ENCODE measurements at places on chromosomes 12 and 14. TPM values are rescaled to one million over a fixed set of nuclear protein-coding genes. Genes with fewer than 3 reads are reported as not detected.

DNA sequence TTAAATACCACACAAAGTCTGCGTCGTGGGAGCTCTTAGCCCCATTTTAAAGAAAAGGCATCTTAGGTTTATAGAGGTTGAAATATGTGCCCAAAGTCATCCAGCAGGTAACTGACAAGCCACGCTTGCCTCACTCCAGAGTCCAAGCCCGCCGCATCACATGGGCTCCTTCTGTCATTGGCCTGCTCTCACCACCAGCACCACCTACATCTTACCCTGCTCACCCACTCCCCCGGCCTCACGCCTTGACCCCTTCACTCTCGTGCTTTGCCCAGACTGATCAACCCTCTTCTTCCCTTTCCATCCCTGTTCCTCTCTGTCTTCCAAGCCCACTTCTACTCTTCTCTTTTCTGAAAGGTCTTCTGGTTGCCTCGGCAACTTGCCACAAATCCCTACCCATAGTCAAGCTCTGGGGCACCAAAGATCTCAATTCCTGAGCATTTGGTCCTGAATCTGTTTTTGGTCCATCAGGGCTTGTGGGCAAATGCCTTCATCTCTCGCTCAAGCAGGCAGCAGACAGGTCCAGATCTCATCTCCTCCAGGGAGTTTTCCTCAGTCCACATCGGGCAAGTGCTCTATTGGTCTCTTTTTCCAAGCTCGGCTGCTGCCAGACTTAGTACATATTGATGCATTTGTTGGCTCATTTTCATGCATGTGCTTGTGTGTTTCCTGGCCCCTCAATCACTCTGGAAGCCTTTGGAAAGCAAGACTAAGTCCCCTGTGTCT, 3.5 kb upstream of the KRT1 start:
- H3K4me3 ChIP-seq: no peak overlapping the region
- DNase-seq: no peak
- H3K27me3 ChIP-seq: peaks cover 45% of the 10 kb centered on the region
- H3K4me1 ChIP-seq: no peaks in the 10 kb centered on the region

Gene CLEC4A
- total RNA-seq: 0.29 TPM

DNA sequence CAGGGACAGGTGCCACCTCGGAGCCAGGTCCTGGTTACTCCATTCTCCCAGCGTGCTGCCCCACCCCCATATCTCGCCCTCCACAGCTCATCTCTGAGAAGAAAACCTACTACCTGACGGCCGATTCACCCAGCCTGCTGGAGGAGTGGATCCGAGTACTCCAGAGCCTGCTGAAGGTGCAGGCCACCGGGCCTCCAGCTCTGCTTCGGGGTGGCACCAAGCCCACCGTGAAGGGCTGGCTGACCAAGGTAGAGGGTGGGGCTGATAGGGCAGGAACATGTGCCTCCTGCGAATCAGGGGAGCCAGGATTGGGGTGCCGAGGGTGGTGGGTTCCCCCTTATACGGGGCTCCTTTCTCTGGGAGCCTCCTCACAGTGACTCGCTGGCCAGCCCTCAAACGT, 25.9 kb downstream of the PIGH start:
- peaks cover 6% of the 10 kb centered on the region for H3K4me1 ChIP-seq
- no peak overlapping the region for H3K27ac ChIP-seq
- no peak overlapping the region for H3K4me3 ChIP-seq
- H3K36me3 ChIP-seq: peaks cover 3% of the 10 kb centered on the region

- no peak for DNase-seq
- H3K27me3 ChIP-seq: peaks cover 20% of the 10 kb centered on the region
- H3K4me3 ChIP-seq: no peak overlapping the region
- no peaks in the 10 kb centered on the region for H3K36me3 ChIP-seq
Observed at GRCh38 chr14:84442521-84442920, 1087.4 kb upstream of the FLRT2 start.

- H3K36me3 ChIP-seq: no peaks in the 10 kb centered on the region
- peak overlapping the region; percentile 53 for H3K4me3 ChIP-seq
- H3K27ac ChIP-seq: peak overlapping the region; percentile 72
- H3K4me1 ChIP-seq: peaks cover 45% of the 10 kb centered on the region
Observed at GRCh38 chr12:93135286-93136239, 206.5 kb upstream of the EEA1 start.

GRCh38 chr12:69981881-69982475, 157.0 kb downstream of the MYRFL start:
- H3K4me3 ChIP-seq: no peak overlapping the region
- H3K27me3 ChIP-seq: no peaks in the 10 kb centered on the region
- DNase-seq: no peak
- peaks cover 18% of the 10 kb centered on the region for H3K4me1 ChIP-seq

Gene GPR33
- total RNA-seq: not detected

Gene OR6C2
- total RNA-seq: not detected

GRCh38 chr12:67222302-67222701, 46.9 kb upstream of the CAND1 start:
- H3K4me1 ChIP-seq: no peaks in the 10 kb centered on the region
- no peak overlapping the region for H3K27ac ChIP-seq
- no peak for DNase-seq
- H3K27me3 ChIP-seq: peaks cover 11% of the 10 kb centered on the region
- H3K4me3 ChIP-seq: no peak overlapping the region

- H3K27ac ChIP-seq: no peak overlapping the region
- DNase-seq: no peak
- H3K36me3 ChIP-seq: no peaks in the 10 kb centered on the region
- H3K4me3 ChIP-seq: no peak overlapping the region
Observed at GRCh38 chr12:68981516-68981915, 48.5 kb upstream of the CPM start.

DNA sequence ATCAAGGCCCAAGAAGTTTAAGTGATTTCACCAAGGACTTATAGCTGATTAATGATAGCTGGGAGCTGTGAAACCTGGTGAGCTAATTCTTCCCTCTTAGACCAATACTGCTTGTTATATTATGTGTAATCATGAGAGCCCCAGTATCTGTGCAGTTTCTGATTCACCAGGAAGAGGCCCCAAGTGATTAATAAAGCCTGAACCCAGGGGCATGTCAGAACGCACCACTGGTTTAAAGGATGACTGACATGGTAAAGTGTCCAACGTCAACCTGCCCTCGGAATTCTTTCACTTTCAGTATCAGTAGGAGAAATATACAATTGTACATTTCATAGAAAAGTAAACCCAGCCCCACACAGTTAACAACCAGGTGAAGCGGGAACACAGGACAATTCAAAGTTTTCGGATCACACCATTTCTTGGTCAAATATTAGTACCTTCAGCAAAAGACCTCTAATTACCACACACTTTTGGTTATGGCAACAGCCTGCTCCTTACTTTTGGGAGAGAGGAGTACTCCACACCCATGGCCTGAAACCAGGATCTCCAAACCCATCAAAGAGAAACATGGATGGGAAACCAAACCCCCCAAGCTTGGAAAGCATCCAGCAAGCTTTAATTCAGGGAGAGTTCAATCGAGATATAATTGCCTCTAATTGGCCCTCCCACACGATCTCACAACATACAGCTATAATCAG, 28.5 kb downstream of the TMCC3 start:
- peaks cover 32% of the 10 kb centered on the region for H3K4me1 ChIP-seq
- peak overlapping the region; percentile 69 for H3K4me3 ChIP-seq
- H3K27me3 ChIP-seq: peaks cover 5% of the 10 kb centered on the region

DNA sequence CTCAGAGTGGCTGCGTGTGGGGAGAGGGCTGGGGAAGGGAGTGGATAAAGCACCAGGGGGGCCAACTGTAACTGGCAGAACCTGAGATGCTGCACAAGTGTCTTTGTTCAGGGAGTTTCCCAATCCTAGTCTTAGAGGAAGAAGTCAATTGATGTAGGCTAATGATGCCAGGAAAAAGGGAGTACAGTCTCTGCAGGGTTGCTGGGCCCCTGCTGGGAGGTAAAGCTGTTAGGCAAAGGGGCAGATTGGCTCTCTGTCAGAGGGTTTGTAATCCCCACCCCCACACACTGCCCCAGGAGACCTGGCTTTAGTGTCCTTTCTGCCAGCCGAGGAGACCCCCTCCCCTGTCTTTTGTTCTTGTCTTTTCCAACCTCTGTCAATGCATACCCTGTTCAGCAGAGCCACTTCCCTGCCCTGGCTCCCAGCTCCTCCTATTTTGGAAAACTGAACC, 178.4 kb downstream of the KCNA5 start:
- peaks cover 53% of the 10 kb centered on the region for H3K27me3 ChIP-seq
- no peak overlapping the region for H3K4me3 ChIP-seq
- no peak overlapping the region for H3K27ac ChIP-seq
- peaks cover 11% of the 10 kb centered on the region for H3K36me3 ChIP-seq

Gene CLIP1
- 59.1 TPM for total RNA-seq

GRCh38 chr14:67056684-67057083, 132.6 kb upstream of the GARIN2 start:
- H3K4me3 ChIP-seq: no peak overlapping the region
- no peak for DNase-seq
- H3K36me3 ChIP-seq: peaks cover 21% of the 10 kb centered on the region
- no peaks in the 10 kb centered on the region for H3K27me3 ChIP-seq
- H3K27ac ChIP-seq: no peak overlapping the region

DNA sequence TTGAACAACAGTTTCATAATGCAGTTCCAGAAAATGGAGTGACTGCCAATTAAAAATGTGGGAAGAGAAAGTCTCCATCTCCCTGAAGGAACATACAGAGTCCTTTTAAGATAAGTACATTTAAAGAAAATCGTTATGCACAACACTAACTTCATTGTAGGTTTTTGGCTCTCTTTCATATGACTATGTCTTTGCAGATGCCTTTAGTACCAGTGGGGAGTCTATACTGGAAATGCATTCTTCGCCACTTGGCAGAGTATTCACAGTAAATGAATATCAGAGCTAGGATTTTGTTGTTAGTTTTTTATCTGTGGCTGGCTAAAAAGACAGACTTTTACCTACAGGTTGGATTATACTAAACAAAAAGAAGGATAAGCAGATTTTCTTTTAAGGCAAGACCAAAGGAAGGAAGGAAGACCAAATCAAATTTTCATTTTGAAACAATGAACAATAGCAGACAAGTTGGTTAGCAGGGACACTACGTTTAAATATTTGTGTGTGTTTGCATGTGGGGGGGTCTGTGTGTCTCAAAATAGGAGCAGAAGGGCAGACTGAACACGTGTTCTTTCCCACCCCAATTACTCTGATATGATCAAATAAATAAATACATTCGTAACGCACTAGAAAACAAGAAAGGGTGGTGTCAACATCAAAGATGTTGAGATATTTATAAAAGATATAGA, 124.5 kb downstream of the BTG1 start:
- H3K27me3 ChIP-seq: no peaks in the 10 kb centered on the region
- no peaks in the 10 kb centered on the region for H3K36me3 ChIP-seq
- no peak overlapping the region for H3K4me3 ChIP-seq
- no peak overlapping the region for H3K27ac ChIP-seq

GRCh38 chr14:93006567-93007051, 83.7 kb downstream of the CHGA start:
- H3K27ac ChIP-seq: no peak overlapping the region
- no peaks in the 10 kb centered on the region for H3K36me3 ChIP-seq
- peaks cover 47% of the 10 kb centered on the region for H3K4me1 ChIP-seq
- H3K4me3 ChIP-seq: no peak overlapping the region

DNA sequence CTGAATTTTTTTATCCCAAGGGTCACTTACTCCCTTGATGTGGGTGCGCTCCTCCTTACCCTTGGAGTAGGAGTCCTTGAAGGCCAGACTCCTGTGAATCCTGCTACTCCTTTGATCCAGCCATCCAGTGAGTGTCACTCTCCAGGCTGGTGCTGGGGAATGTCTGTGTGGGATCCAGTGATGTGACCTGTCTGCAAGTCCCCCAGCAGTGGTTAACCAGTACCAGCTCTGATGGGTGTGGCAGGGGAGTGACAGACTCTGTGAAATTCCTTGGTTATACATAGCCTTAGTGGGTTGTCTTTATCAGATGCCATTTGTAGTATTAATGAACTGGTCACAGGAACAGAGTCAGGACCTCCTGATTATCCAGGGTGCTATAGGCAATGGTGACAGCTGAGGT, 409.5 kb upstream of the LMO3 start:
- no peak overlapping the region for H3K4me3 ChIP-seq
- H3K27me3 ChIP-seq: peaks cover 4% of the 10 kb centered on the region
- DNase-seq: no peak
- no peak overlapping the region for H3K27ac ChIP-seq
- no peaks in the 10 kb centered on the region for H3K4me1 ChIP-seq
- no peaks in the 10 kb centered on the region for H3K36me3 ChIP-seq

DNA sequence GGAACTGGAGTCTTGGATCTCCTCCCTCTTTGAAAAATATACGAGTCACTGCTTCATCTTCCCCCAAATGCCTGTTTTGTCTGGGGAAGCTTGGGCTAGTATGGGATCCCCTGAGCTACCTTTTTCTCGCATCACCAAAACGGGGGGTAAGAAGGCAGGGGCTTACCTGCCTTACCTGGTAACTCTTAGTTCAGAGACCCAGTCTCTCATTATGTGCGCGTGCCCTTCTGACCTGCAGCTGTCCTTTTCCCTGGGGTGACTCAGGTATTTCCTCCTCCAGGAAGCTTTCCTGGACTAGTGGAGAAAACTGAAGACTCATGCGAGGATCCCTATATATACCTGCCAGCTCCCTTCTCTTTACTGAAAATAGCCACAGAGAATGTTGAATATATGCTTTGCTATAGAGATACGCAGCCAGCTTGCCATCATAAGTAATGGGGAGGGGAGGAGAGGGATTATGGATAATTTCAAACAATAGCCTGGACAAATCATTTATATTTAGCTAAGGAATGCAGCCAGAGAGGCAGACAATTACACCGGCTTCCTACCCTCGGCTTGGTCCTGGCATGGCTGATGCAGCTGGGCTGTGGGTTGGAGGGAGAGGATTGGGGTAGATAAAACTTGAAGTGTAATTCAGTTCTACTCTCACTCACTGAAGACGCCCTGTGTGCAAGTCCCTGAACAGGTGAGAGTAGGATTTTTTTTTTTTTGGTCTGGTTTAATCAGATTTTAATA, 1.1 kb downstream of the TSPAN9 start:
- peaks cover 3% of the 10 kb centered on the region for H3K27me3 ChIP-seq
- peak overlapping the region; percentile 89 for H3K4me3 ChIP-seq
- peaks cover 25% of the 10 kb centered on the region for H3K36me3 ChIP-seq
- no peak for DNase-seq
- peaks cover 24% of the 10 kb centered on the region for H3K4me1 ChIP-seq
- peak overlapping the region; percentile 63 for H3K27ac ChIP-seq

Gene B4GALNT3
- 103 TPM for total RNA-seq

Gene SLC38A4
- 14.4 TPM for total RNA-seq

GRCh38 chr14:76759589-76759988, 1.7 kb upstream of the VASH1 start:
- DNase-seq: no peak
- no peaks in the 10 kb centered on the region for H3K36me3 ChIP-seq
- H3K27me3 ChIP-seq: peaks cover 60% of the 10 kb centered on the region
- H3K4me3 ChIP-seq: no peak overlapping the region
- no peak overlapping the region for H3K27ac ChIP-seq

DNA sequence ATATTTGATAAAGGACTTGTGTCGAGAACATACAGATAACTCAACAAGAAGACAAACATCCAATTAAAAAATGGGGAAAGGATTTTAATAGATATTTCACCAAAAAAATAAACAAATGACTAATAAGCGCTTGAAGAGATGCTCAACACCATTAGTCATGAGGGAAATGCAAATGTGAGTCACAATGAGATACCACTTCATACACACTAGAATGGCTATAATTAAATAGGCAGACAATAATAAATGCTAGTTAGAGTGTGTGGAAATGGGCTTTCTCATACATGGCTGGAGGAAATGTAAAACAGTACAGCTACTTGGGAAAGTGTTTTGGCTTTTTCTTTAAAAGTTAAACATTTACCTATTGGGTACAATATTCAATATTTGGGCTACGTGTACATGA, 34.8 kb downstream of the DLK1 start:
- peaks cover 44% of the 10 kb centered on the region for H3K27me3 ChIP-seq
- H3K36me3 ChIP-seq: no peaks in the 10 kb centered on the region
- no peak overlapping the region for H3K27ac ChIP-seq
- no peak for DNase-seq
- no peaks in the 10 kb centered on the region for H3K4me1 ChIP-seq
